ENCODE measurements at places on chromosomes 11 and 22.

DNA sequence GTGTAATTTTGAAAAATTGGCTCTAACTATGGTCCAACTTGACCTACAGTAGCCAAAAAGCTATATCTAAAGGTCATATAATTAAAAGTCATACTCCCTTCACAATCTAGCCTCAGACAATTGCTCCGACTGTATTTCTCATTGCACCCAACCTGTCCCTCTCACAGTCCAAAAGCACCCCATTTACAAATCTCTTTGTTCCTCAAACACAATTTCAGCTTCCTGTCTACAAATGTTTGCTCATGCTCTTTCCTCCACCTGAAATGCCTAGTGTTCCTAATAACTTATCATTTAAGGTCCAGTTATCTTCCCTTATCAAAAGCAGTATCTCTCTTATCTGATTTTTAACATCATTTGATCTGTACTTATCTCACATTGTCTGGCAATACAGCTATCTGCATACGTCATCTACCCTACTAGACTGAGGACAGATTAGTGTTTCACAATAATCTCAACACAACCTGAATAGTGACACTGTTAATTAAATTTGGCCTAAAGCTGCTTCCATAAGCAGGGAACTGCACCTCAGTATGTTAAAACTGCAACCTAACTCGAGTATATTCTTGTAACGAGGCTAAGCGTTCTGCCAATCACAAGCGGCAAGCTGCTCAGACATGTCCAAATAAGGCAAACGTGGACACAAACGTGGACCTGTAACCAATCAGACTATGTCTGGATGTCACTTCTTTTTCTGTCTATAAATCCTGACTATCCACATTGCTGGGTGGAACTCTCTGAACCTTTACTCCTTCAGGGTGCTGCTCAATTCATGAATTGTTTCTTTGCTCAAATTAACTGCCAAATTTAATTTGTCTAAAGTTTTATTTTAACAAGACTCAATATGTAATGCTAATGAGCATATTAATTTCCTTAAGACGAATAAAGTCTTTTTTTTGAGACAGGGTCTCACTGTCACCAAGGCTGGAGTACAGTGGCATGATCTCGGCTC is 15.9 kb downstream of the PICALM start:
- no peak for DNase-seq

- no peak for DNase-seq
Measured at GRCh38 chr22:19831016-19831415, 23.7 kb downstream of the GNB1L start.

DNA sequence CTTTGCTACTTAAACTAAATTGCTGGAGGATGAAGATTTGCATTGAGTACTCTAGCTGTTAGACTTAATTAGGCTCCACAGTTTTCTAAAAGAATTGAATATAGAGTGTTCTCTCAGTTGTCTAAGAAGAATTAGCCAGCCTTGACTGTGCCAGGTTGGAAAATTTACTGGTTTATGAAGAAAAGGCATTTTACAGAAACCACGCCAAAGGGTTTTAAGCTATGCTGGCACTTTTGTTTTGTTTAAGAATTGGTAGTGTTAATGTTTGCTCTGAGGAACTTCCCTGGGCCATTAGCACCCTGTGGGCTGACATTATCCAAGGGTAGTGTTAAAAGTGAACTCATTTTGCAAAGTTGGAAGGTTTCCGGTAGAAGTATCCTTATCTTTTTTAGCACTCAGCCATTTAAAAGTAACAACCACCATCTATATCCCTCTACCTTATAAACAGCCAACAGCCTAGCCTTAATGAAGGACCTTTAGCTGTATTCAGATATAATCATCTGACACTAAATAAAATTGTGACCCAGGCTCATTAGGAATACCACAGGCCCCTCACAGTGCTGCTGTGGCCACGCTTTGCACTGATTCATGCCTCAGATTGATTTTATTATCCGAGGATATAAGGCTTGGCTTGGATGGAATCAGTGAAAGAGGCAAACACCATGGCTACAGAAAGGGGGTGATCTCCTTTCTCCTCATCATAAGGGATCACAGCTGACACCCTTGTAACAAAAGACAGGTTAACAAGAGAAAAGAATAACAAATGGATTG is 158.9 kb downstream of the NCAM1 start:
- DNase-seq: no peak

DNA sequence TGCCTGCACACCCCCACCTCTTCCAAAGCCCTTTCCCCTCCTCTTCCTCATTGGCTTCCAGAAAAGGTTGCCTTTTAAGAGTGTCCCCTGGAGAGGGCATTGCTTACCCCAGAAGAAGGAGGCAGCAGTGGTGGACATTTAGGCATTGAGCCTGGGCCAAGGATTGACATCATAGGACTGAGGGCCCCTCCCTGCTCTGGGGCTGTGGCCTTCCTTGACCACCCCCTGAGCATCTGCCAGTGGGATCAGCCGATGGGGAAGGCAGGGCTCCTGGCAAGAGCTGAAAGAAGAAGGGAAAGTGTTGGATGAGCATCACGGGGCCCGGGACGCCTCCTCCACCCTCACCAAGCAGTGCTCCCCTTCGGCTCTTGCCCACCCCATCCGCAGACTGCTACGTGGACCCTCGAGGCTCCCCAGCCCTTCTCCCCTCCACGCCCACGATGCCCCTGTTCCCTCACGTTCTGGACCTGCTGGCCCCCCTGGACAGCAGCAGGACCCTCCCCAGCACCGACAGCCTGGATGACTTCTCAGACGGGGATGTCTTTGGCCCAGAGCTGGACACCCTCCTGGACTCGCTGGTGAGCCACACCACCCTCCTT is 37.4 kb downstream of the ZC3H7B start:
- no peak for DNase-seq

DNA sequence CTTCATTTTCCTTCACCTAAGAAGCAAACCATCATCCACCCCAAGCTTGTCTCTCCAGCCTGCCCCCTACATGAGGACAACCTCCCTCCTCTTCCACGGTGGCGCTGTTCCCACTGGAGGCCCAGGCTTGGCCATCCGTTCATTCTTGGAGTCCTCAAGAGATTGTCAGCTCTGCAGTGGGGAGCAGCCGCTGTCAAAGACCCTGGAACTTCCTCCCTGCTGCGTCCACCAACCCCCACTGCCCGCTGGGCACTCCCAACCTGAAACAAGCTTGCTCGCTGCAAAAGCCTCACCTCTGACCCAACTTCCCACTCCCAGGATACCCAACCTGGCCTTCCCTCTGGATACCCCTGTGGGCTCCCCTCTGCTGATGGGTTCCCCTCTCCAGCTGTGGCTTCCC is 10.4 kb upstream of the CD81 start:
- no peak for DNase-seq

GRCh38 chr22:17913801-17914347 is 110.5 kb downstream of the MICAL3 start:
- DNase-seq: no peak

GRCh38 chr11:8369592-8370205 is 106.0 kb upstream of the LMO1 start:
- no peak for DNase-seq

DNA sequence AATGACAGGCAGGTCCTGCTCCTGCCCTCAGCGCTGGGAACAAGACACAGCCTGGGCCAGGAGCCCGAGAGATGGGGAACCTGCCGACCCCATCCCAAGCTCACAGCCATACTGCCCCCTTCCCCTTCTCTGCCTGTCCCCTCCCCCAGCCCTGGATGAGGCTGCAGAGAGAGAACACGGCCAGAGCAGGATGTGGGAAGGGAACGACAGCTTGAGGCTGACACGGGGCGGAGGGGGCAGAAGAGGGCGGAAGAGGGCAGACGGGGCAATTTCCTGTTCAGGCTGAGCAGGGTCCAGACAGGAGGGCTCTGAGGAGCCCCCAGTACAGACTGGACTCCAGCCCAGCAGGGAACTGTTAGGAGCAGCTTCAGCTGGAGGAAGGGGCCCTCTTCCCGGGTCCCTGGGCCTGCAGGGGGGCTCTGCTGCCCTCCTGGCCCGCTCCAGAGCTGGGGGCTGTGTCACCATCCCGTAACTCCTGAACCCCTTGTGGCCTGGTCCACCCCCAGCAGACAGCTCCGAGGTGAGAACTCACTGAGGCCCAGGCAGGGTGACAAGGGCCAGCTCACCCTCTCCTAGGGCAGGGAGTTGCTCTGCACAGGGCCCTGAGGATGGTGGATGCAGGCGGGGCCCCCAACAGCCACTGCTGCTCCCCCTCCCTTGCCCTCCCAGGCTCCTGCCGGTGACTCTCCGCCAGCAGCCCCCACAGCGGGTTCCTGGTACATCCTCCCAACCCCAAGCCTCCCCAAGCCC is 5.7 kb downstream of the CTSD start:
- DNase-seq: no peak

DNA sequence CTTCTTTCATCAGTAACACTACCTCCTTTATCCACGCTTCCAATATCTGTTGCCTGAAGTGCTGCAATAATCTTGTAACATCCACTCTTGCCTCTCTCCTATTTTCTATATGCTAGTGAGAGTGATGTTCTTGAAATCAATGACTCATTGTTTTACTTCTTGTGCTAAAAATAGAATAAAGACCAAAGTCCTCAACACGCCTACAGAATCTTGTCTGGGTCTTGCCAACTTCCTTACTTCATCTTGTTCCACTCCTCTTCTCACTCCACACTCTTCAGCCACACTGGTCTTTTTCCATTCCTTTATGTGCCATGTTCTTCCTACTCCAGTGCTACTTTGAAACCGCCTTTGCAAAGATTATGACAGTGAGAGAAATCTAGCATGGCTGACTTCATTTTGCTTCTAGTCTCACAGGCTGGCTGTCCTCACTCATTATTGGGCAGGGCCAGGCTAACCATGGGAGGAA is 136.4 kb downstream of the CCDC81 start:
- no peak for DNase-seq

DNA sequence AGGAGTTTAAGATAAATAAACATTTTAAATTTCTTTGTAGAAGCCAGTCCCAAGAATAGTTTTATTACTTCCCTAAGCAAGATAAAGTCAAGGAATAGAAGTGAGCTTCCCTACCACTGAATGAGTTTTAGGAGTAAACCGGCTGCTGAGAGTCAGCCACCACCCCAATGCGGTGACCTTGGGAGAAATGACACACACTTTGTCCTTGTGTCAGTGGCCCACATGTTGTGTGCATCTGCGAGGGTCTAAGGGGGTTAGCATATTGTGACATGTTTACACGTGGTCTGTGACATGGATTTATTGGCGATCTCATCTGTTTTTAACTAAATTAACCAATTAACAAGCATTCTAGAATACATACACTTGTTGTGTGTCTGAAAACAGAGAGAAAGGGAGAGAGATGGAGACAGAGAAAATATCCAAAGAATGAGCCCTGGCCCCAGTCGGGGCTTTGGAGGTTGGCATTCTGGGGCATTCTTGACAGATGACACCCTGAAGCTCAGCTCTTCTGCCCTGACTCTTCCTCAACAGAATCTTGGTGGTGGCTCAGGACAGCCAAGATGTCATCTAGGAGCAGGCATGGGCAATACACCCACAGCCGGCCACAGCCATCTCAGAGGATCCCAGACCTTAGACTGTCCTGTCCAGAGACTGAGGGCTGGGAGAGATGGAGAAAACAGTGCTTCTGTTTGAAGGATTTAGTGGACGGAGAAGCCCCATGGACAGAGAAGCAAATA is 29.7 kb upstream of the TMPRSS4 start:
- no peak for DNase-seq

DNA sequence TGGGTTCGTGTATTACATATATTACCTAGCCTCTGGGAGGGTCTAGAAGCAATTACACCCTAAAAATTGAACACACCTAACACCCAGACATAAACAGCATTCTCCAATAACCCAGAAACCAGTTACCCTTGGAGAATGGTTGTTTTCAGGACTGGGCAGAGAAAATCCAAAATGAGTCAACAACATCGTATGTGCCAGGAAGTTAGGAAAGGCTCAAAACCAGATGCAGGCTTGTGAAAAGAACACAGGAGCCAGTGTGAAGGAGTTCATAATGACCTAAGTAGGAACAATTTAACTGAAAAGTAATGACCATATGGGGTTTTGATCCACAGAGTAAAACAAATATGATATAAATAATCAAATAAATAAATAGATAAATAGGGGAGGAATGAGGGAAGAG is 5.1 kb upstream of the CLPB start:
- no peak for DNase-seq

GRCh38 chr11:70643642-70644041 is 245.3 kb downstream of the CTTN start:
- DNase-seq: no peak

GRCh38 chr11:96055706-96056387 is 131.9 kb upstream of the MTMR2 start:
- DNase-seq: peak; percentile 57

DNA sequence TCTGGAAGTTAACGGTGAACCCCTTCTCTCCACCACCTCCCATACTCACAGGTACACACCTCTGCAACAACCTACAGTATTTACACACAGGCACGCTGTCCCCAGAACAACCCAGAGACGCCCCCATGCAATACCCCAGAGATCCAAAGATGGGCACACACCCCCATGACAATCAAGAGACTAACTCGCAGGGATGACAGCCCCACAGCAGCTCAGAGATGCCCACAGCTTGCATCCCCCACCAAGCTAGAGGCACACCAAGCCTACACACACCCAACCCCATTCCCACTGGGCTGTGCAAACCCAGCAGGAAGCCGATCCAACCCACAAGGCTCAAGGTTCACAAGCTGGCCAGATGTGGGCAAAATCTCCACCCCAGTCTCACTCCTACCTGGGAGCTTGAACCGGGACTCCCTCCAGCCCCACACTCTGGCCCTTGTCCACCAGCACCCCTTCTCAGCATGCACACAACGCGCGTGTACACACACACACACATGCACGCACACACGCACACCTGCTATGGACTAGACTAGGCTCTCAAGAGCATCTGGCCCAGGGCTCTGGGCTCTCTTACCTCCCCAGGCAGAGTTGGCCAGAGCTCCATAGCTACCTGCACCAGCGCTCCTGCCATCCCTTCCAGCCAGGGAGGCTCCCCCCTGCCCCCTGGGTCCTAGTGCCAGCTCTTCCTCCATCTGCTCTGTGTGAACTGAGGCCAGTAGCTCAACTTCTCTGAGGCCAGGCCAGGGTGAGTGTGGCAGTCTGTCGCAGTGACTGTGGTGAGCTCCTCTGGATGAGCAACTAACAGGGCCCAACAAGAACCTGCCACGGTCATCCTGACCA is 11.5 kb downstream of the STARD10 start:
- DNase-seq: no peak

DNA sequence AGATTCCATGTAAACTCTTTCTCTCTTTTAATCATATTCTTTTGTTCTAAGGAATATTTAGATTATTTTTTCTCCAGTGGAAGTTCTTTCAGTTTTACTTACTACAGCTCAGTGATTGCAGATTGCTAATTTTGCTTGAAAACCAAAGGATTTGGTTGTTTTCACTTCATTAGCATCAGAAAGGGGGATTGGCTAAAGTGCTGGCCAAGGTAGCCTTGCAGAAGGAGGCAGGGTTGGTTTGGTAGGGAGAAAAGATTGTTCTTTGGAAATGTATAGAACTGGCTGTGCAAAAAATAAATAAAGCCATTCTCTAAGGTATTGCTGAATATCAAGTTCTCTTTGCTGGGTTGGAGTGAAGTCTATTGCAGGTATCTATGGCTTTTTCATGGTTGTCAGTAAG is 92.6 kb downstream of the FAT3 start:
- DNase-seq: no peak

DNA sequence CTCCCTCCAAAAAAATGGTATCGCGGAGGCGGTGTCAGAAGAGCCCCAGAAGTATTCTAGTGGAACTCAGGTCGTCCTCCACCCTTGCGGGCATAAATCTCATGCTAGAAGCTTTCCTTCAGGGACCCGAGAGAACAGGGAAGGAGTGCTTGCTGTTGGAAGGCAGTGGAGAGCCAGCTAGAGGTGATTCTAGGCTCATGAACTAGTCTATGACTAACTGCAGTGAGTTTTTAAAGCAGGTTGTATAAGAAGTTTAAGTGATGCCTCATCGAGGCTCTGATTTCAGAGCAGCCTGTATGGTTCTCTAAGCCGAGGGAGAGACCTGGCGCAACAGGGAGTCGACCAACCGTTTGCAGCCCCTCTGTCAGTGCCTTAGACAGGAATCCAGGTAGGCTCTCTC is 85.7 kb downstream of the TBC1D22A start:
- no peak for DNase-seq
